ENCODE measurements at places on chromosomes 3 and 15.

DNA sequence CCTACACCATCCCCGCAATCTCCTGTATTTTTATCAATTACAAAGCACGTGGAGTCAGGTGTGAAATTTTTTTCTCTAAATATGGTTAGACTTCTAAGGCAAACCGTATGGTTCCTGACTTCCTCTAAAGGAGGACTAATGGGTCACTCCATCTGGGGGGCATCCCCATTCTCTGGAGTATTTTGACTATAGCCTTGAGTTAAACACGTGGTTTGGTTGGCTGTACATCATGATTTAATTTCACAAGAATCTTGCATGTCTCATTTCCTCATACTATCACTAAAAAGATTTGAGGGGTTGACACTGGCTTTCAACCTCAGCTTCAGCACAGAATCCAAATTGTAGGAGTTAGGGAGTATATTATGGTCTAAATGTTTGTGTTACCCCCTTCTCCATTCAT, 25.3 kb upstream of the ZNF770 start:
- H3K27ac ChIP-seq = no peak overlapping the region
- no peaks in the 10 kb centered on the region for H3K27me3 ChIP-seq
- no peak for DNase-seq

GRCh38 chr15:101676921-101677329, 24.7 kb upstream of the TM2D3 start:
- H3K4me1 ChIP-seq = no peaks in the 10 kb centered on the region
- H3K27me3 ChIP-seq = no peaks in the 10 kb centered on the region
- H3K36me3 ChIP-seq = no peaks in the 10 kb centered on the region
- DNase-seq = no peak
- H3K27ac ChIP-seq = no peak overlapping the region
- H3K4me3 ChIP-seq = no peak overlapping the region

- H3K4me3 ChIP-seq = no peak overlapping the region
- no peak overlapping the region for H3K27ac ChIP-seq
- no peaks in the 10 kb centered on the region for H3K4me1 ChIP-seq
- DNase-seq = no peak
- peaks cover 10% of the 10 kb centered on the region for H3K36me3 ChIP-seq
Observed at GRCh38 chr3:142180761-142181362, 31.5 kb upstream of the TFDP2 start.

- no peaks in the 10 kb centered on the region for H3K27me3 ChIP-seq
- H3K27ac ChIP-seq = peak overlapping the region; percentile 98
- no peaks in the 10 kb centered on the region for H3K36me3 ChIP-seq
- H3K4me1 ChIP-seq = peaks cover 17% of the 10 kb centered on the region
- peak overlapping the region; percentile 78 for H3K4me3 ChIP-seq
Observed at GRCh38 chr3:113697500-113698090, 1.2 kb upstream of the USF3 start.

GRCh38 chr3:28924744-28925360, 356.0 kb upstream of the RBMS3 start:
- no peaks in the 10 kb centered on the region for H3K27me3 ChIP-seq
- no peak overlapping the region for H3K27ac ChIP-seq
- no peaks in the 10 kb centered on the region for H3K36me3 ChIP-seq
- H3K4me3 ChIP-seq = no peak overlapping the region

DNA sequence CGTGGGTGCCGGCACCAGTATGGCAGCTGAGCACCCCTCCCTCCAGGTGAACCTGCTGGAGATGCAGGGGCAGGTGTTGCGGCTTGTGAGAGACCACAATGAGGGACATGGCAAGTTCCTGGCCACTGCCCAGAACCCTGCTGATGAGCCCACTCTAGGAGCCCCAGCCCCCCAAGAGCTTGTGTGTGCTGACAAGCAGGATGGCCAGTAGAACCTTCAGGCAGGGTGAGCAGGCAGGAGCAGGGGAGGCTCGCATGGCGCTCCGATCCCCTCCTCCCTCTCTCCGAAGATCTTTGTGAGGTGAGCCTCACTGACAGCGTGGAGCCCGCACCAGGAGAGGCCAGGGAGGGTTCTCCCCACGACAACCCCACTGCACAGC, 29.8 kb downstream of the NGRN start:
- H3K4me1 ChIP-seq = peaks cover 5% of the 10 kb centered on the region
- H3K27me3 ChIP-seq = no peaks in the 10 kb centered on the region
- DNase-seq = no peak
- H3K4me3 ChIP-seq = no peak overlapping the region
- H3K27ac ChIP-seq = no peak overlapping the region

GRCh38 chr3:32276279-32276841, 37.9 kb downstream of the CMTM8 start:
- no peaks in the 10 kb centered on the region for H3K36me3 ChIP-seq
- no peak for DNase-seq
- H3K27me3 ChIP-seq = no peaks in the 10 kb centered on the region
- H3K27ac ChIP-seq = no peak overlapping the region
- H3K4me1 ChIP-seq = no peaks in the 10 kb centered on the region

- no peaks in the 10 kb centered on the region for H3K27me3 ChIP-seq
- no peak overlapping the region for H3K27ac ChIP-seq
- DNase-seq = no peak
- no peaks in the 10 kb centered on the region for H3K4me1 ChIP-seq
Observed at GRCh38 chr3:25281041-25281731, 146.9 kb upstream of the RARB start.

GRCh38 chr3:172658344-172659245, 52.3 kb downstream of the NCEH1 start:
- DNase-seq = peak; percentile 99
- H3K4me1 ChIP-seq = peaks cover 19% of the 10 kb centered on the region
- H3K36me3 ChIP-seq = no peaks in the 10 kb centered on the region
- H3K27me3 ChIP-seq = no peaks in the 10 kb centered on the region
- no peak overlapping the region for H3K4me3 ChIP-seq
- peak overlapping the region; percentile 87 for H3K27ac ChIP-seq

- H3K27me3 ChIP-seq = no peaks in the 10 kb centered on the region
- no peak overlapping the region for H3K4me3 ChIP-seq
- H3K27ac ChIP-seq = no peak overlapping the region
- no peaks in the 10 kb centered on the region for H3K36me3 ChIP-seq
- no peak for DNase-seq
Observed at GRCh38 chr15:49742381-49742780, 121.5 kb downstream of the DTWD1 start.

DNA sequence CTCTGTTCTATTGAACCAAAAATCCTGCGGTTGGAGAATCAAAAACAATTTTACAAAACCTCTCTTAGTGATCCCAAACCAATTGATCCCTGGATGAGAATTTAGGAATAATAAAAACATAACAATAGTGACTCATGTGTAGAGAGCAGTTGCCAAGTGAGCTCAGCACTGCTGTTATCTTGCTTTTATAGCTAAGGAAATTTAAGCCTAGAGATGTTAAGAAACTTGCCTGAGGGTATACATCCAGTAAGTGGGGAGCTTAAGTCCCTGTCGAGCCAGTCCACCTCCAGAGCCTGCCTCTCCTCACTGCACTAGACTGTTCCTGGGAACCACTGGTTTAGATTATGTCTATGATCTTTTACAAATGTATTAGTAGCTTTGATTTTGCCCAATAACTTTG, 358.4 kb upstream of the LMCD1 start:
- H3K4me3 ChIP-seq = no peak overlapping the region
- H3K36me3 ChIP-seq = no peaks in the 10 kb centered on the region
- no peaks in the 10 kb centered on the region for H3K4me1 ChIP-seq

DNA sequence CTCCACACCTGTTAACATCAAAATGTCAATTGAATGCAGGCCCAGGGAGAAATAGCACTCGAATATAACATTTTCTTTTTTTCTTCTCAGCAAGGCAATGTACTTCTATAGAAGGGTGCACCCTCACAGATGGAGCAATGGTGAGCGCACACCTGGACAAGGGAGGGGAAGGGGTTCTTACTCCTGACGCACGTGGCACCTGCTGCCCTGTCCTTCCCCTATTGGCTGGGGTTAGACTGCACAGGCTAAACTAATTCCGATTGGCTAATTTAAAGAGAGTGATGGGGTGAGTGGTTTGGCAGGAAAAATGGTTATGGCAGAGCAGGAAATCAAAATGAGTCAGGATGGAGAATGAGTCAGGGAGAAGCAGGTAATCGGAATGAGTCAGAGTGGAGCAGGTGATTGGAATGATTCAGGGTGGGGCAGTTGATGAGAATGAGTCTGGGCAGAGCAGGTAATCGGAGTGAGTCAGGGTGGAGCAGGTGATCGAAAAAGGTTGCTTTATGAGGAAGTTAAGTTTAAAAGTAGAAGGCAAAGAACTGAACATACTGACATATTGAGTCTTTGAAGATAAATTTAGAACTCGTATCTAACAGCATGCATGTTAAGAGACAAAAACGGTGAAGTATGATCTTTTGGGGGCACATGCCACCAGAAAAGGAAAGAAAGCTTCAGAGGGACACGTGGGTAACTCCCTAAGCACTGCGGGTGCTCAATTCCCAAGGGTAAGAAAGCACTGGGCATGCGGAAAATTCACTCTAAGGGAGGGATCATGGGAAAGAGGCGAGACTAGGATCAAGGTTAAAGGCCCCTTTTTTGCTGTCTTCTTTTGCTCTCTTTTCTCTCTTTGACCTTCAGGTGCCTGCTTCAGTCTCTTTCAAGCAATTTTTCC, 72.9 kb upstream of the GALNT15 start:
- H3K36me3 ChIP-seq = no peaks in the 10 kb centered on the region
- no peak overlapping the region for H3K4me3 ChIP-seq
- H3K4me1 ChIP-seq = no peaks in the 10 kb centered on the region
- H3K27me3 ChIP-seq = no peaks in the 10 kb centered on the region
- H3K27ac ChIP-seq = no peak overlapping the region

DNA sequence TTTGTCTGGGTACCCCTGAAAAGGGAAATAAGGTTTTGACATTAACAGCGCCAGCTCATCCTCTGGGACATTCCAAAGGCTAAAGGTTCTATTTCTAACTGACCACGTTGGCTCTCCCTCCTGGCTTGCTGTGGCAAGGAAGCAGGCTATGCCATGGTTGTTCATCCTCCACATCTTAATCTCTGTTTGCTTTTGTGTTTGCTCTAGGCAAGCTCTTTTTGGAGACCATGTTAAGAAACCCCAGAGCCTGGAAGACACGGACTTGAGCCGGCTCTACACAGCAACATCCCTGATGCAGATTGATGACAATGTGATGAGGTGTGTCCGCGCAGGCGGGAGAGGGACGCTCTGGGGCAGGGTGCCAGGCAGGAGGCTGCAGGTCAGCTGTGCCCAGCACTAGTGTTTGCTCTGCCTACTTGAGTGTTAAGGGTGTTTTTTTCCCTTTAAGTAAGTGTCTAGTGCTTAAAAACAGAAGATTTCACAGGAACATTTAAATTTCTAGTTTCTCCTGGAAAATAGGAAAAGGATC, 33.3 kb downstream of the RLBP1 start:
- no peaks in the 10 kb centered on the region for H3K4me1 ChIP-seq
- no peak overlapping the region for H3K4me3 ChIP-seq
- peaks cover 9% of the 10 kb centered on the region for H3K36me3 ChIP-seq
- no peaks in the 10 kb centered on the region for H3K27me3 ChIP-seq
- DNase-seq = no peak
- no peak overlapping the region for H3K27ac ChIP-seq

GRCh38 chr3:181210275-181210674, 220.7 kb upstream of the DNAJC19 start:
- H3K27me3 ChIP-seq = peaks cover 5% of the 10 kb centered on the region
- no peak for DNase-seq
- H3K4me3 ChIP-seq = no peak overlapping the region
- no peaks in the 10 kb centered on the region for H3K36me3 ChIP-seq
- no peak overlapping the region for H3K27ac ChIP-seq
